ENCODE measurements at places on chromosomes 13 and 19.

GRCh38 chr19:29516821-29517395 is 8.9 kb upstream of the VSTM2B start:
- DNase-seq: no peak

GRCh38 chr13:75705395-75705794 is 69.3 kb downstream of the LMO7 start:
- no peak for DNase-seq

- DNase-seq: no peak
These were observed 22.4 kb downstream of the GTF2F2 start for GRCh38 chr13:45142440-45143345.

GRCh38 chr13:36163809-36164308 is 32.7 kb upstream of the DCLK1 start:
- DNase-seq: peak; percentile 76

DNA sequence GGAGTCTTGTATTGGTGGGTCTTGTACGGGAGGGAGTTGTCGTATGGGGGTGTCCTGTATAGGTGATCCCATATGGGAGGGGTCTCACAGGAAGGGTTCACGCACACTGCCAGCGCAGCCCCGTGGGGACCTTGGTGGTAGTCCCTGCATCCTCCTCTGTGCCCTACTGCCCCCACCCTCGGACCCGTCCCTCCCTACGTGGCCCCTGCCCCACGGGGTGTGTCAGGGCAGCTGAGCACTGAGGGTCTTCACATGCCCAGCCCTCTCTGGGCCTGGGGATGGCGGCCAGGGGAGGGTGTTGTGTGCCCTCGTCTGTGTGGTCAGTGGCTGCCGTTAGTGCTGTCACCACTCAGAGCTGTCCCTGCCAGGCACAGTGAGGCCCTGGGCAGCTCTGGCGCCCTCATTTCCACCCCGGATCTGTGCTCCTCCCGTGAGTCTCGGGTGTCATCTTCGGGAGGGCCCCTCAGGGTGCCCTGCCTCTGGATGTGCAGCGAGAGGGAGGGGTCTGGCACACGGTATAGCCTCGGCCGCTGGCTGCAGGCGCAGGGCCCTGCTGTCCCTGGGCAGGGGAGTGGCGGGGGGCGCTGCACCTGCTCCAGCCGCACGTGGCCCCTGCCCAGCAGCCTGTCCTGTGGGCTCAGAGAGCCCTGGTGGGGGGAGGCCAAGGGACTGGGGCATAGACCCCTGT is 16.0 kb upstream of the GNA15 start:
- DNase-seq: no peak

- peak; percentile 48 for DNase-seq
These were observed 2.9 kb downstream of the C3 start for GRCh38 chr19:6717441-6717971.

DNA sequence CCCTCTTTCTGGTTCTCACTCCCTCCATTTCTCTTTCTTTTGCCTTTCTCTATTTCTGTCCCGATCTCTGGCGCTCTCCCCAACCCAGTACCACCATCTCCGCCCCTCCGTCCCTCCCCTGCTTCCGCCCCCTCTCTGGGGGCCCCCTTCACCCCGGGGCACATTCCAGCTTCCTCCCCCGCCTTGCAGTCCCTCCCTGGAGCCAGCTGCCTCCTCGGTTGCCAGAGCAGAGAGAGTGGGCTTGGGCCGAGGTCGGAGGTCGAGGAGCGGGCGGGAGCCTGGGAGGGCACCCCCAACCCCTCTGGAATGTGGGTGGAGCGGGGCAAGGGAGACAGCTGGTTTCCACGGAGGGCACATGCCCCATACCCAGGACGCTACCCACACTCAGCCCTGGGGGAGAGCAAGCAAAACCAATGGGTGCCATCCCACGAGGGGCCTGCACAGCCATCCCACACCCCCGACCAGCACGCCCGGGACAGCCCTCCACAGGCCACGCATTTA is 6.5 kb upstream of the CIRBP start:
- DNase-seq: peak; percentile 71

- peak; percentile 65 for DNase-seq
These were observed 28.8 kb downstream of the EPN1 start for GRCh38 chr19:55703790-55704215.

- no peak for DNase-seq
These were observed 541.8 kb upstream of the SLC10A2 start for GRCh38 chr13:103607995-103608394.

DNA sequence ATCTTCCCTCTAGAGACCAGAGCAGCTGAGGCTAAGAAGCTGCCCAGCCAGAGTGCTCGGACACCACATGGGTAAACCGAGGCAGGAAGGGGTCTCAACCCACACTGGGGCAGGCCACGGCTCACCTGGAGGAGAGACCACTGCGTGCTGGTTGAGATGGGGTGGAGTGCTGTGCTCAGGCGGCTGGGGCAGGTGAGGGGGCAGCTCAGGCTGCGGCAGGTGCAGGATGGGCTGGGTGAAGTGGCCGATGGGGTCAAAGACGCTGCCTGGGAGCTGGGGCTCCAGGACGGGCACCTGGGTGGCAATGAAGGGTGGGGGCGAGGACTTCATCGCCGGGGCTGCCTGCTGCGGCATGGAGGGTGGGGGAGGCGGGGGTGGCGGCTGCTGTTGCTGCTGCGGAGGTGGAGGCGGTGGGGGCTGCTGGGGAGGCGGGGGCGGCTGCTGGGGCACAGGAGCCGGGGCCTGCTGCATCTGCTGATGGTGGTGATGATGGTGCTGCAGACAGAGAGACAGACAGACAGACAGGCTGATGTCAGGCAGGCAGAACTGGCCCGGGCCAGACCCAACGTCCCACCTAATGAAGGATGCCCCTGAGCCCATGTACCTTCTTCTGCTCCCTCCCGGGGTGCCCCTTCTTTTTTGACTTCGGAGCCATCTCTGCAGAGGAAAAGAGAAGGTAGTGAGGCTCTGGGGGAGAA is 12.0 kb upstream of the EPHX3 start:
- DNase-seq: no peak

DNA sequence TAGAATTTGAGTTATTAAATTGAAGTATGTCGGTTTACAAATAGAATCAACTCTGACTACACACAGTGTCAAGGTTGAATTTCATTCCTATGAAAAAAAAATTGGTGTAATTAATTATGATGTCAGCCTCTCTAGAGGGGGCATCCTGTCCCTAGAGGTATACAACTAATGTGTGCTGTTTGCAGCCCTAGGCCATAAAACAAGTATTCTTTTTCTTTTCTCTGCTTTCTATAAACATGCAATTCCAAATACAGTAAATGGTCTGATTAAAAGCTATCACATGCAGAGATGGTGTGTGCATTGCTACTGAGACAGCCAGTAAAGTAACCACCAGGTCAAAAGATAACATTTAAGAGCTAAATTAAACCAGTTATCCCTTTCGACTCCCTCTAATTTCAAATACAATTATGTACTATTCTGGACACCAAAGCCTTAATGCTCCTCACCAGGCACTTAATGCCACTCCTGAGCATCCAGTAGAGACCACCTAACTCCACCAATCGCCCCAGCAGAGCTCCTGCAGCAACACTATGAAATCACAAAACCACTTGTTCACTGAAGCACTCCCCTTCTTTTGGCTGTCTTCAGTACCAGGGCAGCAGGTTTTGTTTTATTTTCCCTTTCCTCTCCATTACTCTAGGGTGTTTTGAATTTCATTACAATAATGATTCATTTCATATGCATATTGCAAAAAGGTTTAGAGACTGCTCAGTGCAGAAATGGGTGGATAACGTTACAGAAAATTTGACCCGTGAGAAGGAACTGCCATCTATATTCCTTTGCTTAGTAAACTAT is 426.9 kb downstream of the PCDH9 start:
- DNase-seq: peak; percentile 16

DNA sequence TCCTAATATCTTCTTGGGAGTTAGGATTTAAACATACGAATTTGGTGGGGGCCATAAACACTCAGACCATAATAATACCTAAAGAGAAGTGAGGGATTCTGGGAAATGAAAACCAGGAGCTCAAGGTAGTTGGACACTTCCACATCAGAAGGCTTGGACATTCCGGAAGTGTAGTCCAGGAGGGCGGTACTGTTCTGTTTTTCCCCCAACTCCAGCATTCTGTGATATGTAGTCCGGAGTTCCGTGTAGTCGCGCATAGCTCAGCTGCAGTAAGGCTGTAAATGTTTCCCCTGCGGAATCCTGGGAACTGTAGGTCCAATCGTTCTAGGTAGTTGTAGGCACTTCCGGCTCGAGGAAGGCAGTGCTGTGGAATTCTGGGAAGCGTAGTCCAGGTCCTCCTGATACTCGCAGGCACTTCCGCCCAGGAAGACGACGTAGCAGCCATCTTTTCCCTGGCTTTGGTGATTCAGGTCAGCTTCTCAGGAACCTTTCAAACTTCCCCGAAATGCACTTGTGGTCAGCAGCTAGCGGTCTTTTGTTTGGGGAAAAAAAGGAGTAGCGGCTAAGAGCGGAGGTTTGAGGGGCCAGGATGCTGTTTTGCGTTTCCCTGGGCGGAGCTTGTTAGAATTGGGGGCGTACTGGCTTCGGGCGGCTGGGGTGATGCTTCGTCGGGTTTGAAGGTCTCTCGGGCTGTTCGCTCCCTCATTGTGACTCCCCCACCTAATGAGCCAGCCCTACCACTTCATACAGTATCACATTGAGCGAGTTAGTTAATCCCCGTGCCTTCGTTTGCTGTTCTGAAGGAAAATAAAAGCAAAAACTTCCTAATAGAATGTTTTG is at the start of gene ZNF226:
ZNF226 (plus strand) TSS at position 428 of the 840 bp plus-strand sequence. CDS start 4,981 bp downstream, outside the sequence.
- DNase-seq: peak; percentile 98

DNA sequence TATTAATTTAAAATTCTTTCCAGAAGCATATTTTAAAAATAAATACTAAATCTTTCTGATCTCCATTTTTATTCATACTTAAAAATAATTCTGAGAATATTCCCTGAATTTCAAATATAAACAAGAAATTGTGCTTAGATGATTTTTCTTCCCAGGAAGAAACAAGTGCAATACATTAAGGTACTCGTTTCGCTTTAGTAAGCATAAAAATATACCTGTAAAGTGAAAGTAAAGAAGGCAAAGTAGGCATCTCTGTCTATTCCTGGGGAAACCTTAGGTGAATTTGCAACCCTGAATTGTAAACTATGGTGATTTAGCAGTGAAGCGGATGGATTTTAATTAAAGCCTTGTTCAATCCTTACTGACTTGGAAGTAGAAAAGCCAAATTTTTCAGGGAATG is 354.2 kb downstream of the DIAPH3 start:
- DNase-seq: no peak

DNA sequence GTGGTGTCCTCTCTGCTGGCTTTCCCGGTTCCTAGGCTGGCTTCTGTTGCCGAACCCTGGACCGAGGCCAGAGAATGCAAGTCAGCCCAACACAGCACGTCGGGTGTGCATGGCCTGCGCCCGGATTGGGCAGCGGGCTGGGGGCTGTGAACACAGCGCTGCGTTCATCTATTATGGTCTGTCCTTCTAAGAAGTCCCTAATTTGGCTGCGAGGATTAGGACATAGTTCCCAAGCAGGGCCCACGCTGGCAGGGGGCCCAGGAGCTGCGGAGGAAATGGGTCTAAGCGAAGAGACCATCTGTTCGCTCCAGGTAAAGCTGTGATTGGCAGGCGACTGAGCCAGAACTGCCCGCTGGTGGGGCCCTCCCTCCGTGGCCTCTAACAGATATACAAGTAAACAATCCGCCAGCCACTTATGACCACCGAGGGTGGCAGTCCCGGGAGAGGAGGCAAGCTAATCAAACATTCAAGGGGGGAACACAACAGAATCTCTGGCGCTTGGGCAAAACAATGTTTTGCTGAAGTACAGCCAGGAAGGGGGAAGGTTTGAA is 6.0 kb downstream of the SYCE2 start:
- peak; percentile 85 for DNase-seq

DNA sequence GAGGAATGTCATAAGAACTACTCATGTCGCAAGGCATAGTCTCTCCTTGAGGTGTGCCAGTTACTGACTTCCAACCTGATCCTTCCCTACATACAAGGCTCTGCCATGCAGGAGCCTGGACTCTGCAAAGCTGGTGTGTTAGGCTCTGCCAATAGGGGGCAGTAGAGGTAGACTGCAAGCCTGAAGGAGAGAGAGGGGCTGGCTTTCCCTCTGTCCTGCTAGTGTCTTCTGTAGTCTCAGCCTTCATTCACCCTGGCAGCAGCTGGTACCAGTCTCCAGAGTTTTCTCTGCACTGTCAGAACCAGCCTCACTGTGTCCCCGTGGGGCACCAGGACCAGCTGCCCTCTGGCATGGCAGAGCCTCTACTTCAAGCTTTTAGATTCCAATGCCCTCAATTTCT is 14.5 kb downstream of the SHISA2 start:
- DNase-seq: peak; percentile 70

GRCh38 chr13:75870397-75870903 is 234.3 kb downstream of the LMO7 start:
- peak; percentile 69 for DNase-seq

- no peak for DNase-seq
These were observed 7.3 kb downstream of the PTGIR start for GRCh38 chr19:46617601-46618000.

DNA sequence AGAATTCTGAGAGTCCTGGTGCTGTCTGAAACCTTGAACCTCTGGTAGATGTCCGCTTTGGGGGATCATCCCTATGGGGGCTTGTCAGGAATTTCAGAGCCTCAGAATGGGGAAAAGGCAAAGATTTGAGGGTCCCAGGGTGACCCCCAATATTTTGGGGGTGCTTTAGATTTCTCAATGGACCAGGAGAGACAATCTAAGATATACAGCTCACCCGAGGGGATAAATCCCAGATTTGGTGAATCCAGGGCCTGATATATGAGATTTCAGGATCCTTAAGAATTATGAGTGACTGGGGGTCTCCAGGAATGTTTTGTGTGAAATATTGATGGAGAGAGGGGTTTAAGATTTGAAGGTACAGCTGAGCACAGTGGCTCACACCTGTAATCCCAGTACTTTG is 3.3 kb downstream of the CAPN12 start:
- no peak for DNase-seq

DNA sequence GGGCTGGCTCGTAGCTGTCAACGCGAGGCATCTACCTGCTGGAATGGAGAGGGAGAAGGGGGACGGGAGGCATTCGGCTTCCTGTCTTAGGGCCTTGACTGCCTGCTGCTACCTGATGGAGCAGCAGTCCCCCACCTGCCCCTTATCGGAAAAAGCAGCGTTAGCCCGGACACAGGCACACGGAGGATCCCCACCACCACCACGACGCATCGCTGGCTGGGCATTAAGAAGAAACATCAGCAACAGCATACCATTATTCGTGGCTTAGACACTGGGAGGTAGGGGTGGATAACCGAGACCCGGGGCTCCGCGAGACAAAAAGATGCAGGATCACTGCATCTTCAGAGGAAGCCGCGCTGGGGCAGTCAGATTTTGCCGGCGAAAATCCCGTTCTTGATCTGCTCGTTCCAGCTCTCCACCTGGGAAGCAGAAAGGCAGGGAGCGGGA is 1.1 kb downstream of the COX6B2 start:
- no peak for DNase-seq

DNA sequence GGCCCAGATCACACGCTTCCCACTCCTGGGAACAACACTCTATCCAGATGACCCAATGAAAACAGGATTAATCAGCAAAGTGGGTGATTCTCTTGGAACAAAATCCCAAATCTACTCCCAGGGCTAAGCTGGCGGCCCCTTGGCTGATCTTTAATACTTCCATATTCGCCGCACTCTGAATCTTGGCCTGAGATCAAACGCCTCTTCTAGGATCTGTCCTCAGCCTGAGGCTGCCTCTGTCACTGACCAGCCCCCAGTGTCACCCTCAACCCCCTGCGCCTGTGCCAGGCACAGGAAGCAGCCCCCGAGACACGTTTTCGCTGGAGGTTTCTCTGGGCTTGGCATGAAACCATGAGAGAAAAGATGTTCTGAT is 2.4 kb upstream of the CTXN1 start:
- DNase-seq: no peak

- DNase-seq: no peak
These were observed 147.5 kb downstream of the CYSLTR2 start for GRCh38 chr13:48801255-48801654.

All from eye (tissue), 1 donor.